Stimulated activated CD8-positive, alpha-beta memory T cell treated with anti-CD3 and anti-CD28 coated beads, Interleukin-4, amount 100 ng/mL, for 48 hours (primary cell): ENCODE measurements at places on chromosomes 1 and 21.

- DNase-seq, result no peak
These were observed 46.6 kb downstream of the TOR3A start for GRCh38 chr1:179128520-179128919.

GRCh38 chr1:172746091-172746949, 87.4 kb downstream of the FASLG start:
- peak; percentile 35 for DNase-seq

GRCh38 chr21:37551331-37551992, 184.9 kb downstream of the DYRK1A start:
- no peak for DNase-seq

DNA sequence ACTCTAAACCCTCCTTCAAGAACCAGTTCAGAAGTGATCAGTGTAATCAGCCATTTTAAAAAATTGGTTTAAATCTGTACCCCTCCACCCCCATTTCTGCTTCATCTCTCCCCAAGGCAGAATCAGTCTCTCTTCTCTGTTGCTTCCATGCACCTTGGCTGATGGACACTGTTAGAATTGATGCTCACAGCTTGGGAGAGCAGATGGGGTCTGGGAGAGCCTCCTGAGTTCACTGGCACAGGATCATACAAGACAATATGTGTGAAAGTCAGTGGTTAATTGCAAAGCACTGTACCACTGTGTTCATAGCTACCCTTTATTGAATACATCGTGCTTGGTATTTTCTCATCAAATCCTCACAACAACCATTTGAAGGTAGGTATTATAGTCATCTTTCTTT, 140.9 kb downstream of the ROR1 start:
- no peak for DNase-seq

DNA sequence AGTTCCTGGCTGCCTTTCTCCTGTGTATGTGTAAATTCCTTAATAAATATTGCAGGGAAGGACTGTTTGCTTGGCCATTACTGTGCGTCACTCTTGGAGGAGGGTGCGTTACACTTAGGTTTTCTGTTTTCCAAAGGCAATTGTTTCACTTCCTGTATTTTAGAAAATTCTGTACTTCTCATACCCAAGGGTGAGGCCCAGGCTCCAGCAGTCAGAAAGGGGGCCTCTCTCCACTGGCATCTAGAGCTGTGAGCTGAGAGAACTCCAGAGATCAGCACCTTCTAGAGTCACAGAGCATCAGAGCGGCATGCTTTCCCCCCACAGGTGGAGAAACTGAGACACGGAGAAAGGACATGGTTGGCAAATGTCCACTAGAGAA, 27.0 kb upstream of the ZFP69B start:
- DNase-seq, result no peak

GRCh38 chr1:62052946-62053345, 141.7 kb upstream of the L1TD1 start:
- no peak for DNase-seq

DNA sequence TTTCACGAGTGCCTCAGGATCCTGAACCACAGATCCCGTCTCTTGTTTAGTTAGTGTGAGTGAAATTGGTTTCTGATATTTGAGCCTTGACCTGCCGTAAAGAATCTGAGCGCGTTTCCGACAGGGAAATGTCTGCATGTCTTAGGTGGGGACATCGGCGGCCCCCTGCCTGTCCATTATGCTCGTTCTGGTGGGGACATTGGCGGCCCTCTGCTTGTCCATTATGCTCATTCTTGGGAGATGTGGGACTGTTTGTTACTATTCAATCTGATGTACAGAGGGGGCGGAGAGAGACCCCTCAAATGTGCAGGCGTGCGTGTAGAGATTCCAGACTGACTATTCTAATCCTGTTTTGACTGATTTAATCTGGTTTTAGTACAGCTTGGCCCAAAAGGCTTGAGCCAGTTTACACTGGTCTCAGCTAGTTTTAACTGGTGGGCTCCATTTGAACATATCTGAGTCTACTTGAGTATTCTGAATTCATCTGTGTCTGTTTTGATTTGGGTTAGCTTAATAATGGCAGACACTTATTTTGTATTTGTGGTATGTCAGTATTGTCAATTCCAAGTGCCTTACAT, 6.6 kb upstream of the TINAGL1 start:
- peak; percentile 2 for DNase-seq

DNA sequence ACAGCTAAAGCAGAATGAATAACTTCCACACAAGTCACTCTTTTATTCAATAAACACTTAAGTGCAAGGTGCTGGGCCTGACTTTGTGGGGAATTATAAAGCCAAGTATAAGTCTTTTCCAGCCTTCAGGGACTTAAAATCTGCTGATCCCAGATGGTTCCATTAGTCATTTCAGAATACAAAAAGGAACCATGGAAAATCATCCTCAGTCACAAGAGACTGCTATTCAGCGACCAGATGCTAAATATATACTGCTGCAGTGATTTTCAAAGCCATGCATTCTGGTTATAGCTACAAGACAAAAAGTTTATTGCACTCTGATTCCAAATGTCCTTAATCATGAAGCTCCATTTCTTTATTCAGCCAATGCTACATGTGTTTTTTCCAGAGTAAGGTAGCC, 25.7 kb downstream of the GLMN start:
- DNase-seq, result no peak

DNA sequence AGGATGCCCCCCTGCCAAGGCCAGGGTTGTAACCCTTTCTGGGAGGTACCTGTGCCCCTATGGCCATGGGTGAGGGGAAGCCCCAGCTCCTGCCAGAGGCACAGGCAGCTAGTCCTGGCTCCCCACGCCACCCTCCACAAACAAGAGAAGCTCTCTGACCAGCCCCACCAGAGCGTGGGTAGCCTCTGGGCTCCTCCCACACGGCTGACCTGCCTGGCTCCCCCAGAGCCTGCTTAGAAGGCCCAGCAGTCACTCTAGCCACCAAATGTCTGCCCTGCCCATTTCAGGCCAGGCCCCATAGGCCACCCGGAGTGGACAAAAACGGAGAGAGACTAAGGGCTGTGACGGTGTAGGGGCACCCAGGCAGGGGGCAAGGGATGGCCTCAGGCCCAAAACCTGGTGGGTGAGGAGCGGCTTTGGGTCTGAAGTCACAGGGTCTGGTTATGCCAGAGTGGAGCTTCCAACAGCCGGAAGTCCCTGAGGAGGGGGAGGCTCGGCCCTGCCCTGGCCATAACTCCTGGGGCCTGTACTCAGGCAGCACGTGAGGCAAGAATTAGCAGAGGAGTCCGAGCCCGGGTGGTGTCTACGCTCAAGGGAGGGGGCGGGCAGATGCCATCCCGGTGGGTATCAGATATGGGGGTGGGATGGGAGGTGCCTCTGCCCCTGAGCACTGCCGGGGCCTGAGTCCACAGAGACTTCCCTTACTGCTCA, 155.4 kb downstream of the CASZ1 start:
- no peak for DNase-seq

DNA sequence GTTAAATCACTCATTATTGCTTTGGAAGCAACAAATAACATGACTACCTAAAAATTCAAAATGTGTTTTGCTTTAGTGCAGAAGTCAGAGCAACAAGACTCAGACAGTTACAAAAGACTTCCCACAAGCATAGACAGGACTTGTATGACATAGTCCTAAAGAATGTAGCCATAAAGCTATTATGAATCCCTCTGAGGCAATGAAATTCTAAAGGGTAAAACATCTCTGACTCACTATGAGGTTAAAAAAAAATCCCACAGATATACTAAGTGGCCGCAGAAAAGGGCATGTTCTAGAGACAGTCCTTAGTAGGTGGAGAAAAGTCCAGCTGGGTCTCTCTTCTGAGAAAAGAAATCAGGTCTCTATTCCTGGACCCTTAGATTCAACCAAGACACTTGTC, 4.9 kb downstream of the PRKAB2 start:
- no peak for DNase-seq

DNA sequence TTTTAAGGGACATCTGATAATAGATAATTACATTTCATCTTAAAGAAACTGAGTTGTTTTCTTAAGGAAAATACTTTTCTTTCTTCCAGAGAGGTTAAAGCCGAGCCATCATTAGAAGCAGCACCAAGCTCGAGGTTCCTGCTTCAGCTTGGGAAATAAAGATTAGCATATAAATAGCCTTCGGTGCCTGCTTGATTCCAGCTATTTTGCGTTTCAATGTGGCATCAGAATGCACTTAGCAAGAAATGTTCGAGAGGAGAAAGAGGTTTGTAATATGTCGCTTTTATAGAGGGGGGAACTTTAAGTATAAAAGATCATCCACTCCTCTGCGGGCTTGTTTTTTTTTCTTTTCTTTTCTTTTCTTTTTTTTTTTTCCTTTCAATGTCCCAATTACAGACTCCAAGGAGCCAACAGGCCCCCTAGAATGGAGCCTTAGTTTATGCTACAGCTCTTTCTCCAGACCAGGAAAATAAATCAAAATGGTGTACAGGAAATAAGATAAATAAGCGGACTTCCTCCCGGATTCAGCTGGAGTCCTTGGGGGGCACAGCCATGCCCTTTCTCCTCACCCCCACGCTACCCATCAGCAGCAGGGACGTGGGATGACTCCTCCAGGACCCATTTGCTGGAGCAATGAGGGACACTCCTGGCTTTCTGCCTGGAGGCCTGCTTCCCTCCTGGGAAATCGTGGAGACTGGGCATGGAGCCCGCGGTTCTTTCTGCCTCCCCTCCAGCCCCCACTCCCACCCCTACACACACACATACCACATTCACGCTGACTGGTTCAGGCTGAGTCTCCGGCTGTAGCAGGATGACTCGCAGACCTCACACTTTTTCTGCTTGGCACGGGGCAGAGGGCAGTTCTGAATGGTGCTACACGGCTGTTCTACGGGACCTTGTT, 131.6 kb downstream of the RRAGC start:
- no peak for DNase-seq

GRCh38 chr21:45091550-45092322, 17.4 kb downstream of the ADARB1 start:
- no peak for DNase-seq

GRCh38 chr1:156388174-156389137, 19.4 kb downstream of the RHBG start:
- no peak for DNase-seq

DNA sequence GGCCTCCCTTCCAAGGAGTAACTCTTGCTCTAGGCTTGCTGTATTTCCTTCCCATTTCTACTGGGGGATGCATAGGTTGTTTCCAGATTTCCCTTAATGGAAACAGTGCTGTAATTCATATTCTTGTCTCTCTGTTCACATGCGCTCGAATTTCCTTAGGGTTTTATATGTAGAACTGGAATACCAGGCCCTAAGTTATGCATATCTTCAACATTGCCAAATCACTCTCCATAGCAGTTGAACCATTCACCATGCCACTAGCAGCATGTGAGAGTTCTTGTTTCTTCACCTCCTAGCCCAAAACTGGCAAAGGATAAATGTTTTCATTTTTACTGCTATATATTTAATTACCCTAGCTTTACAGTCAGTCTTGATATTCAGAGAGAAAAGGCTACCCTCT, 12.8 kb downstream of the MAP10 start:
- DNase-seq, result no peak

- DNase-seq, result no peak
These were observed 83.0 kb downstream of the RRAGC start for GRCh38 chr1:38776466-38777065.

DNA sequence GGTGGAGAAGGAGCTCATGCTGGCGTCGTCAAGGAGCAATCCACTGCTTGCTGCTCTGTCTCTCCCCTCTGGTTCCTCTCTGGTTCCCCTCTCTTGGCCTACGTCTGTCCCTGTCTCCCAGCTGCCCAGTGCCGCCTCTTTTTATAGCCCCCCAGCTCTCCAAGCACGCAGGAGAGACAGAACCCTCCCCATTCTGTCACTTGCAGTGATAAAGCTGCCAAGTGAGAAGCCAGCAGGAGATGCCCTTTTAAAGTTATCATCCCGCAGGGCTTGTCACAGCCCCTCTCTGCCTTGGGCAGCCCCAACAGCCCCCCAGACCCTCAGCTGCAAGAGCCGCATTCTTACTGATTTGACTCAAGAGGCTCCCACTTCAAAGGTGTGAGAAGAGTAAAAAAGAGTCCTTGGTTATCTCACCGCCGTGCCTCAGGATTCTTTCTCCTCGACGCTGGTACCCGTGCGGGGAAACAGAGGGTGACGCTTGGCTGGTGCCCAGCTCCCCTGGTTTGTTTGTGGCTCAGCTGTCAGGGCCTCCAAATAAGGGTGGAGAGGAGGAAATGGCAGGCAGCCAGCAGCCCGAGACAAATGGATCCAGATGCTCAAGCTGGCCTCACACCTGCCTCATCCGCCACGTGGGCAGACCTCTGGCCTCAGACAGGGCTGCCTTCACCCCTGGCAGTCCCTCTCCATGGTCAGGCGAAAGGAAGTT, at the start of gene NPPA:
Gene NPPA (minus strand): TSS at position 117 of the 706 bp plus-strand sequence. CDS start 99 bp downstream, at position 18.
- no peak for DNase-seq

DNA sequence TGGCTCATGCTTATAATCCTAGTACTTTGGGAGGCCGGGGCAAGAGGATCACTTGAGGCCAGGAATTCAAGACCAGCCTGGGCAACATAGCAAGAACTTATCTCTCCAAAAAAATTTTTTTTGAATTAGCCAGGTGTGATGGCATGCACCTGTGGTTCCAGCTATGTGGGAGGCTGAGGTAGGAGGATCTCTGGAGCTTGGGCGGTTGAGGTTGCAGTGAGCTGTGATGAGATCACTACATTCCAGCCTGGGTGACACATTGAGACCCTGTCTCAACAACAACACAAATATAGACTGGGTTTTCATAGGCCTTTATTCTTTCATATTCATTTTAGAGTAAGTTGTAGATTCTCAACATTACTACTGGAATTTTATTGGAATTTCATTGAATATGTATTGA, 12.8 kb downstream of the MED18 start:
- DNase-seq, result no peak

DNA sequence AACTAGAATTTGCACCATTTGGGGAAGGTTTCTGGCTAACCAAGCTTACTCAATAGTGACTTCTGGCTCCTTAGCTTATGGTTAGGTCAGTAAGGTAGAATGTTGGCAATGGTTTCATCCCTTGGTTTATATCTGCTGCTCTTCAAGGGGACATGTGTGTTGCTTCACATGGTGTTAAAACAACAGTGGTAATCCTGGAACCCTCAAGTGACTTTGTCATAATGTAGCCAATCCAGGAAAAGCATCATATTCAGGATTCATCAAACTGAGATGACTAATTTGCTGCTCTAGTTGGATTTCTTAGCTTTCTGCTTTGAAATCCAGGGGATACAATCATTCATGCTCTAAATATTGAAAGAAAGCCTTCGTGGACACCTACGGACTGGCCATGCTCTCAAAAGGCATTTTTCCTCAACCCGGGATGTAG, 108.7 kb downstream of the RGL1 start:
- no peak for DNase-seq

GRCh38 chr1:182484531-182485257, 34.7 kb downstream of the RGSL1 start:
- DNase-seq, result no peak
